ENCODE measurements at places on chromosomes 2 and 18. TPM values are rescaled to one million over a fixed set of nuclear protein-coding genes. Genes with fewer than 3 reads are reported as not detected.

DNA sequence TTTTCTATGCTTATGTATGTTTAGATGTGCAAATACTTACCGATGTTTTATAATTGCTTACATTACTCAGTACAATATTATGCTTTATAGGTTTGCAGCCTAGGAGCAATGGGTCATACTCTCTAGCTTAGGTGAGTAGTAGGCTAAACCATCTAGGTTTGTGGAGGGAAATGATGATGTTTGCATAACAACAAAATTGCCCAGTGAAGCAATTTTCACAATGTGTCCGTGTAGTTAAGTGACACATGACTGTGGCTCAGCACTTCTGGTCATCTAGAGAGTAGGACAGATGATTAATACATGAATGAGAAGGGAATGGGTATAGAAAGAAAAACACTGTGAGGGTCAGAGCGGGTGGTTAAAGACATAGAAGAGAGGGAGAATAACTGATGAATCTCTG, 2116.2 kb upstream of the PIK3C3 start:
- no peak overlapping the region for H3K4me3 ChIP-seq
- H3K36me3 ChIP-seq = no peaks in the 10 kb centered on the region
- DNase-seq = no peak
- peaks cover 20% of the 10 kb centered on the region for H3K27me3 ChIP-seq
- H3K4me1 ChIP-seq = no peaks in the 10 kb centered on the region
- H3K27ac ChIP-seq = no peak overlapping the region

DNA sequence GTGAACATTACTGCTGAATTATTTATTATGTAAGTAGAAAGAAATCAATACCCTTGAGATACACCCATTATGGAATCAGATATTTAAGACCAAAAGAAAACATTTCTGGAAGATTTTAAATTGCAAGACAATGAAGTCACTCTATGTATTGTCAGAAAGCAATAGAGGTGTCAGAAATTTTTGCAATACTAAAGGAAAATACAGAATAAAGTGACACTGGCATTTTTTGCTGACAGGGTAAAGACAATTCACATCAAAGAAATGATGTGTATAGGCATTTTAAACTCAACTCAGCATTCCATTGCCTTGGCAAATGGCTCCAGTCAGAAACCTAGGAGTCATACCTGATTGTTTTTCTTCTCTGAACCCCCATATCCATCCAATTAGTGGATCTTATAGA, 191.0 kb upstream of the PID1 start:
- DNase-seq = no peak
- no peak overlapping the region for H3K4me3 ChIP-seq
- H3K36me3 ChIP-seq = no peaks in the 10 kb centered on the region
- H3K4me1 ChIP-seq = no peaks in the 10 kb centered on the region
- H3K27ac ChIP-seq = no peak overlapping the region
- peaks cover 4% of the 10 kb centered on the region for H3K27me3 ChIP-seq

The DNMT3A gene
- total RNA-seq = 76.2 TPM

- H3K36me3 ChIP-seq = no peaks in the 10 kb centered on the region
- H3K27ac ChIP-seq = no peak overlapping the region
- DNase-seq = no peak
- no peaks in the 10 kb centered on the region for H3K27me3 ChIP-seq
- no peaks in the 10 kb centered on the region for H3K4me1 ChIP-seq
Observed at GRCh38 chr2:186976329-186976728, 127.4 kb upstream of the ZSWIM2 start.

The TNS1 gene
- total RNA-seq = 0.64 TPM

The UCN gene
- total RNA-seq = 1.4 TPM

- H3K4me3 ChIP-seq = no peak overlapping the region
- DNase-seq = no peak
- H3K27me3 ChIP-seq = peaks cover 24% of the 10 kb centered on the region
- no peaks in the 10 kb centered on the region for H3K4me1 ChIP-seq
- H3K36me3 ChIP-seq = no peaks in the 10 kb centered on the region
- H3K27ac ChIP-seq = no peak overlapping the region
Observed at GRCh38 chr2:23361152-23361551, 23.8 kb upstream of the KLHL29 start.

- peak overlapping the region; percentile 76 for H3K4me3 ChIP-seq
- H3K27ac ChIP-seq = peak overlapping the region; percentile 89
- H3K36me3 ChIP-seq = no peaks in the 10 kb centered on the region
- peaks cover 83% of the 10 kb centered on the region for H3K4me1 ChIP-seq
- no peak for DNase-seq
Observed at GRCh38 chr2:112630268-112630667, 15.5 kb upstream of the SLC20A1 start.

Data from activated CD4-positive, alpha-beta T cell treated with anti-CD3 and anti-CD28 coated beads for 36 hours (primary cell).